AG10803 (cell line): ENCODE measurements at places on chromosomes 1 and 21.

DNA sequence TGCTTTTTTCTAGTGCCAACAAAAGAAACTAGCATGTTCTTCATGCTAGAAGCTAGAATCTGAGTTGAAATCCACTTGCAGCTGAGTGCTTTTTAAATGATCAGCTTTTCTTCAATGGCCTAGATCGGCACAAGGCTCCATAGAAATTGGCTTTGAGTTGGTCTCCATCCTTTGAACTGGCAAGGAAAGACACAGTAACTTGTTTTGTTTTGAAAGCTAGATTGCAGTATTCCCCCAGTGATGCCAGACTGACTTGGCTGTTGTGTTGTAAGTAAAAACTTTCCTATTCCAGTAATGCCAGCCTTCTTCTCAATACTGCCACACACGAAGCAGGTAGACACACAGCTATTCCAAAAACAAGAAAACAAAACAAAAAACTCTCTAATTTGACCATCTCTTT lies 139.1 kb downstream of the FMN2 start:
- DNase-seq = no peak

- no peak for DNase-seq
Measured at GRCh38 chr21:34311561-34312330, 52.1 kb upstream of the KCNE2 start.

DNA sequence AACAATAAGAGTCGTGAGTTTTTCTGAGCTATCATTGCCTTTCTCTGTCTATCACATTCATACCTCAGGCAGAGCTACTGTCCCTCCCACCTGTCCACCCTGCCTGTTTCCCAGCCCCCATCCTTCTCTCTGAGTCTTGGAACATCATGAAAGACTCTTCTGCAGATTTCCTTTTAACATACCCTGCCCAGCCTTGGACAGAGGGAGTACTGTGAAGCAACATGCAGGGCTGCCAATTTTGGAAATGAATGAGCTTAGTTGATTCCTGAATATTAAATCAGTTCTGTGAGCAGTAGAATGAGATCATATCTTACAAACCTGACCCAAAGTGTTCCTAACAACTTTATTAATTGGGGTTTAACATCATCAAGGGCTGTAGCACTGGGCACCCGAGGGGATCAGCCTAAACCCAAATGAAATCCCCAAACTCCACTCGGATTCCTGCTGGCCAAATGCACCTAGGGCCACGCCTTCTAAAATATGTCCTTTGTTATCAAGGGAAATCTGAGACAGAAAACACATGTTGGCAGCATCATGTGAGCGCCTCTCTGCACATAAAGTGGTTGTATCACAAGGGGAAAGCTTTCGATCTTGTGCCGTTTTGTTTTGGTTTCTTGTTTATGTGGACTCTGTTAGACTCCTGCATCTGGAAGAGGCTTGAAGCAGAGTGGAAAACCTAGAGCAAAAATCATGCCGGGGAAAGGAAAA lies 357.6 kb downstream of the KIF26B start:
- DNase-seq = peak; percentile 21

- no peak for DNase-seq
Measured at GRCh38 chr1:204268101-204268500, 54.3 kb upstream of the GOLT1A start.

- no peak for DNase-seq
Measured at GRCh38 chr1:19678493-19678892, 13.8 kb downstream of the HTR6 start.

DNA sequence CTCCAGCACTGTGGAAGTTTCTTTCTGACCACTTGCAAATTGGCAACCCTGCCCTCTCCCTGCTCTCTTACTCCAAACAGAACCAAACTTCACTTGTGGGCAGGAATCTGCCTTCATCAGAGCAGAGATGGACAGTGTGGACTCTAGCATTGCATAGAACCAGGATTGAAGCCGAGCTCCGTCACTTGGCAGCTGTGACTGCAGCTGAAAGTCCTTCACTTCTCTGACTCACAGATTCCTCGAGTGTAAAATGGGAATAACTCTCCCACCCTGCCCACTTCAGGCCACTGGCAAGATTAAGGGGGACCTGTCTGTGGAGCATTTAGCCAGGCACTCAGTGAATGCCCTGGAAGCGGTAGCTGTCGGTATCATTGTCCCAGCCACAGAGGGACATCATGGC lies 75.7 kb upstream of the ZBTB40 start:
- peak; percentile 35 for DNase-seq

DNA sequence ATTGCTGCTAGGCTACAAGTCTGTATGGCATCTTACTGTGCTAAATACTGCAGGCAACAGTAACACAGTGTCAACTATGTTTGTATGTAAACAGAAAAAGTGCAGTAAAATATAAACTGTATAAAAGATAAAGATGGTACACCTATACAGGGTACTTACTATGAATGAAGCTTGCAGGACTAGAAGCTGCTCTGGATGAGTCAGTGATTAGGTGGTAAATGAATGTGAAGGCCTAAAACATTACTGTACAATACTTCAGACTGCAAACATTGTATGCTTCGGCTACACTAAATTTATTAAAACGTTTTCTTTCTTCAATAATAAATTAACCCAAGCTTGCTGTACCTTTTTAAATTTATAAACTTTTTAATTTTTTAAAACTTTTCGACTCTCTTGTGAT lies 97.1 kb downstream of the HLX start:
- DNase-seq = no peak

- DNase-seq = no peak
Measured at GRCh38 chr1:15148941-15149340, 4.6 kb upstream of the TMEM51 start.

DNA sequence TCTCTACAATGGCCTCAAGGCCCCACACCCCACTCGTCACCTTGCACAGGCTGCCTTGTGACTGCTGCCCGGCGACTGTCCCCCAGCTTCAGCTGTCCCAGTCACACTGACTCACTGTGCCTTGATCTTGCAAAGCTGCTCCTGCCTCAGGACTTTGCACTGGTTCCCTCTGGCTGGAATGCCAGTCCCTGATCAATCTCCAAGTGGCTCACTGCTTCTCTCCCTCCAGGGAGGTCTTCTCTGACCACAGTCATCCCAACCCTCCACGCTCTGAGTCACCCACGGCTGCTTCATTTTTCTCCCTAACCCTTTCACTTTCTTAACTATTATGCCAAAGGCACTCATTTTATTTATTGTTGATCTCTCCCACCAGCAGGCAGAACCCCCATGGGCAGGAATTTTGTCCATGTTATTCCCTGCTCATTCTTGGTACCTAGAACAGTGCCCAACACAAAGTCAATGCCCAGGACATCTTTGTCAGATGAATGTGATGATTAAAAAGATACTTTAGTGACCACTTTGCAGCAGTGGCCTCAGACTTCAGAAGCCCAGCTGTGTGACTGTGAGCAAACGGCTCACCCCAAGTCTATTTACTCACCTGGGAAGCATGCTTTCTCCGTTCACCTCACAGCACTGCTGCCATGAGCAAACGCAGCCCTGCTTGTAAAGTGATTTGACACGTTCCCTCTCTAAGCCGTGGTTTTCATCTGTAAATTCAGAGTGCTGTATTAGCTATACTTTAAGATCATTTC lies 53.4 kb downstream of the ZBTB18 start:
- DNase-seq = peak; percentile 92

- DNase-seq = no peak
Measured at GRCh38 chr1:204357551-204358490, 1.9 kb downstream of the PLEKHA6 start.

- peak; percentile 76 for DNase-seq
Measured at GRCh38 chr1:208235982-208236761, 8.0 kb downstream of the PLXNA2 start.

- peak; percentile 63 for DNase-seq
Measured at GRCh38 chr1:112298558-112298957, 97.5 kb upstream of the CTTNBP2NL start.

GRCh38 chr1:53896635-53897229 lies 2.7 kb downstream of the DIO1 start:
- peak; percentile 96 for DNase-seq

DNA sequence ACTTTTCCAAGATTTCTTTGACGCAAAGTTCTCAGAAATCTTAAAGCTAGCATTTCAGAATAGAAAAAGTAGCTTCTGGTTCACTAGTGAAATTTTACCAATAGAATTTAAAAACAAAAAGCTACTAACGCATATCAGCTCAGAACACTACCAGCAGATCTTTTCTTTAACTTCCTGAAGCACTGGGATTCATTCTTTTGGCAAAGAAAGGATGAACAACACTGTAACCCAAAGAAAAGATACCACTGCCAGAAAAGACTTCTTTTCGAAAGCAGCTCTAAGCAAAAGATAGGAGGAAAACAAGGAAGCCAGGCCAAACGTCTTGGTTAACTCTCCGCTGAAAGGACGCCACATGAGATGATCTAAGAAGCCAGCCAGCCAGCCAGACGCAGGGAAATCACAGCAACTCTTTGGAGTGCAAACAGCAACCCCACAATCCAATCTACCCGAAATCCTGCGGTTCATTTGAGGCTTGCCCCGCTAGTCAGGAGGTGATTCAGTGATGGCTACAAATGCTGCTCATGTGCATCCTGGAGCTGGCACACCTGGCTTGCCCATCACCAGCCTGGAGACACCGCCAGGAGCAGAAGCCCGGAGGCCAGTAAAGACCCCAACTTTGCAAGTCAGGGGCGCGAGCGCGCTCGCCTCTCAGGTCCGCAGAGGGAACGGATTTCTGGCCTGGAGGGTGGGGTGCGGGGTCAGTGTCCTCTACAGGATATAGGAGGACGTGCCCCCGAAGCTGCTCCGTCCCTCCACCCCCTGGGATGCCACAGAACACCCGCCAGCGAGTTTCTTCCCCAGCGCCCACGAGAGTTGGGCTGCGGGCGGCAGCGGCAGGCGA lies 812 bp downstream of the NBPF1 start:
- peak; percentile 92 for DNase-seq

DNA sequence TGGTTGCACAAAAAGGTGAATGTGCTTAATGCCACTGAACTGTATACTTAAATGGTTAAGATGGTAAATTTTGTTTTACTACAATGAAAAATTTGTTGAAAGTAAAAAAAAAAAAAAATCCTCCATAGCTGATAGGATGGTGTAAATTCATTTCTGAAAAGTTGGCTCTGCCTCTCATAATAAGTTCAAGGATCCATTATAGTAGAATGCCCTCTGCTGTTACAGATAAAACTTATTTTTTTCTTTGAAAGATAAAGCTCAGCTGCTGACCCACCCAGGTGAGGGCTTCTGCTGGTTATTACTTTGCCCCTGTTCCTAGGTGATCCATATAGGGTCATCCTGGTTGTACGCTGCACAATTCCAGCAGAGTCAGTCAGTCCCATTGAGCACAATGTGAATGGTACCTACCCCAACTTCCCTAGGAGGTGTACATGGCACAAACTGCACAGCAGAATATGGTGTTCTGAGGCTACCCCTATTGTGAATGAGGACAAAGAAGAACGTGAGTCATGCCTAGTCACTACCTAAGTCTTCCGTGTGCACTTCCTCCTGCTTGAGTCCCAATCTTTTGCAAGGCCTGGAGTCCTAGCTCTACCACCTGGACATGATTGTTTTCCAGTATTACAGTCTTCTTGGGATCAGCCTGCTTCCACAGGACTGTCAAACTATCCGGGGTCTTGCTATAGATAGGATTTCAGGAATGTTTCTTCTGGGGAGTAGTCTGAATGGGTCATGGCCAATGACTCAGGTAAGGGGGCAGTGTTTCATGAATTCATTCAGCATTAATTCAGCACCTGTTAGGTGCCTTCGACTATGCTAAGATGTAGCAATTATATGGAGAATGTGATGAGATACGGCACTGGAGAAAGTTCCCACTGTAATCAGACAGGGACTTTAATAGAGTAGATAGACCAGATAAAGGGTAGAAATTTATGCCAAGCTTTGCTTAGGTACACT lies 20.8 kb upstream of the CD5L start:
- DNase-seq = no peak

GRCh38 chr1:153922076-153922971 lies 448 bp downstream of the GATAD2B start:
- no peak for DNase-seq

GRCh38 chr1:29971703-29972102 lies 735.4 kb downstream of the PTPRU start:
- no peak for DNase-seq

GRCh38 chr1:243294723-243295121 lies 38.9 kb downstream of the SDCCAG8 start:
- DNase-seq = peak; percentile 65

DNA sequence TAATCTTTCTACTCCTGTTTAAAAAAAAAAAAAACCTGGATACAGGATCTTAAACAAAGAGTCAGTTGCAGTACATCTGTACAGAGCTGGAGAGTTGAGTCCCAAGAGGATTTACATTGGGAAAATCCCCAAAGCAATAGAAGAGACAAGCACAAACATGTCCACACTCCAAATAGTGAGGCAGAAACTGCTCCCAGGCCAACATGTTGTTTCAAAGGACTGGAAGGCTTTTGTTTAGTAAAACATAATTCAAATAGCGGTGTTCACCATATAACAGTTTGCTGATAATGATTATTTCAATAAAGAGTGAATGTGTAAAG lies 425.4 kb downstream of the ADGRL2 start:
- DNase-seq = no peak

- DNase-seq = no peak
Measured at GRCh38 chr1:40389322-40389803, 15.8 kb downstream of the SMAP2 start.

GRCh38 chr21:26956813-26957212 lies 10.1 kb downstream of the ADAMTS5 start:
- DNase-seq = no peak

DNA sequence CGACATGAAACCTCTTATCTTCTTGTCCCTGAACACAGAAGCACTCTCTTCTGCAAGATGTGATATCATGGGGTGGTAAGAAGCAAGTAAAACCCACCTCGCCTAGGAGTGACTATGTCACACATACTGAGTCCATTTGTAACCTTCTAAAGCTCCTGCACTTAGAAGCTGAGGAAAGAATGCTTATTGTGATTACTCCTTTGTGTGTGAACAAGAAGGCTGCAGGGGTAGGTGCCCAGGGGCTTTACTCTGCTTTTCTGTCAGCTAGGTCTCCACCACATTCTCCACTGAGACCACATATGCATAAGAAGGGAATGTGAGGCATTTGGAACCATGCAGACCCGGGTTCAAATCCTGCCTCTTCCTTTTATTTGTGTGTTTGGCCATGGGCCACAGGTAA lies 144.3 kb downstream of the DMRTA2 start:
- DNase-seq = no peak

DNA sequence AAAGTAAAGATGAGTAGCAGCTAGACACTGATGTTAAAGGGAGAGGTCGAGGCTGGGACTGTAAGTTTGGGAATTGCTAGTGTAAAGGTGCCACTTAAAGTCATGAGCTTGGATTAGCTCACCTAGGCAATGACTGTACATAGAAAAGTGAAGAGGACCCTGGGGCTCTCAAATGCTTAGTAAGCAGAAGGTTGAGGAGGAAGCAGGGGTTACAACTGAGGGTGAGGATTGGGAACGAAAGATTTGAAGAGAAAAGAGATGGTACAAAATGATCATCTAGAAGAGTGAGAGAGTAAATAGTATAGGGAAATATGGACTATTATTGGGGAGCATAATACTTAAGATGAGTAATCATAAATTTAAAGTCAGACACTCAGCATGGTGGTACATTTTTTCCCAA lies 63.1 kb upstream of the TNFSF4 start:
- DNase-seq = no peak

- DNase-seq = peak; percentile 70
Measured at GRCh38 chr1:53878492-53879105, 11.0 kb downstream of the YIPF1 start.
